Left lung (tissue), 14 donors: ENCODE measurements at places on chromosomes 6 and 20. TPM values are rescaled to one million over a fixed set of nuclear protein-coding genes. Genes with fewer than 3 reads are reported as not detected.

- no peak for DNase-seq
Observed at GRCh38 chr6:163341224-163342061, 73.1 kb upstream of the QKI start.

DNA sequence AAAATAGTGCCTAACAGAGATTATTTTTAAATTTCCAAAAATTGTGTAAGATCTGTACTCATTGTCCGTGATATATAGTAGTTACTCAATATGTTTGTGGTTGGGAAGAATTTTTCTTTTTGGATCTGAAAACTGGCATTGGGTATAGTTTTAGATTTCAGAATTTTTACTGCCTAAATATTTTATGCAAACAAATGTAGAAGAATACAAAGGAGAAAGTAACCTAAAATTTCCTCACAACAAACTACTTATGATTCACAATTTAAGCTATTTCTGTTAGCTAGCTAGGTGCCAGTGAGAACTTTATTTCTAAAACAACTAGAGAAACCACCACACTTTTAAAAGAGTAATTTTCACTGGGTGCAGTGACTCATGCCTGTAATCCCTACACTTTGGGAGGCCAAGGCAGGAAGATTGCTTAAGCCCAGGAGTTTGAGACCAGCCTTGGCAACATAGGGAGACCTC, 38.8 kb downstream of the SESN1 start:
- no peak for DNase-seq

Gene ILRUN
- polyA plus RNA-seq: 43.7 TPM

DNA sequence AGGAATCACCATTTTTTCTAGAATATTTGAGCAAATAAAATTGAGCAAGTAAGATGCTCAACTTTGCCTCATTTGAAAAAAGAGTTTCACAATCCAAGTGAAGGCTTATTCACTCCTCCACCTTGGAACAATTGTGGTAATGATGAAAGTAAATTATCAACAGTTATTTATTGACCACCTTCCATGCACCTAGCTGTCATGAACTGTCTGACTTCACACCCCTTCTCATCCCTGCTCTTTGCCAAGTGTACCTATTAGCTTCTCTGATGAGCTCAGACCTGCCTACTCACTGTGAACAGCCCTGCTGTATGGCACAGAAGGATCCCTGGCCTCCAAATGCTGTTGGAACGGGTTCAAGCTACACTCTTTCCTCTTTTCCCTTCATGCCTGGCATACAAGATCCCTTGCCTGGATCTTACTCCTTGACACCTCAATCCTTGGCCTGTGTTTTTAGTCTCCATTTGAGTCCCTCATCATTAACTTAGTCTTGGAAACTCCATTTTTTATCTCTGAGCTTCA, 99.0 kb upstream of the PREP start:
- DNase-seq: no peak

Gene FAM162B
- polyA plus RNA-seq: 100 TPM

- no peak for DNase-seq
Observed at GRCh38 chr20:52457826-52458225, 266.2 kb upstream of the ZFP64 start.

GRCh38 chr6:17705778-17706579, 746 bp downstream of the NUP153 start:
- DNase-seq: peak; percentile 71
